Gastroesophageal sphincter (tissue), 4 donors: ENCODE measurements at places on chromosomes 2 and 18.
A peak's percentile ranks its signal among the peaks of the same experiment; 100 is the strongest.

DNA sequence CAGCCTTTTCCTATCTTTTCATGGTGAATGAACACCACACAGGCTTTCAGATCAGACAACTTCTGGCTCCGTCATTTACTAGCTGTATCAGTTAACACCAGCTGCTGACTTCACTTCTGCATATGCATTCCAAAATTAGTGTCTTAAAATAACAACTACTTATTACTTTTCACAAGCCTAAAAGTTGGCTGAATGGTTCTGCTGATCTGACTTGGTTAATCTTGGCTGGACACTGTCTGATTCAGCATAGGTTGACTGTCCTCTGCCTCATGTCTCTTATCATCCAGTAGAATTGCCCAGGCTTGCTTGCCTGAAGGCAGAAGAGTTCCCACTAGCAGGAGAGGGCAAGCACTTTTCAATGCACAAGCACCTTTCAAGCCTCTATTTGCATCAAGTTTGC lies 72.7 kb downstream of the MARCHF4 start:
- no peak for ATAC-seq

DNA sequence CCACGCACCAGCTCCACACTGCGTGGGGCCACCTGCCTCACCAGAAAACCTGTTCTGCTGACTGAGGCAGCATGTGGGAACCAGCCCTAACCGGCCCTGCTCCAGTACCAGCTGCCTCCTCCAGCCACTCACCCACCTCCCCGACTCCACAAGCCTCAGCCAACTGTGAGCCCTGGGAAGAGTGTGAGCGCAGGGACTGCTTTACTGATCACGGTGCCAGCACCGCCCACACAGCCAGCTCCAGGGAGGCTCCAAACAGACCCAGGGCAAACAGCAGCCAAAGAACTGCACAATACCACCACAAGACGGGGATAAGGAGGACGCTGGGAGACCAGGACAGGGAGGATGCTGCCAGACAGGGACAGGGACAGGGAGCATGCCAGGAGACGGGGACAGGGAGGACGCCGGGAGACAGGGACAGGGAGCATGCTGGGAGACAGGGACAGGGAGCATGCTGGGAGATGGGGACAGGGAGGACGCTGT lies 28.4 kb downstream of the EIPR1 start:
- no peak for ATAC-seq

DNA sequence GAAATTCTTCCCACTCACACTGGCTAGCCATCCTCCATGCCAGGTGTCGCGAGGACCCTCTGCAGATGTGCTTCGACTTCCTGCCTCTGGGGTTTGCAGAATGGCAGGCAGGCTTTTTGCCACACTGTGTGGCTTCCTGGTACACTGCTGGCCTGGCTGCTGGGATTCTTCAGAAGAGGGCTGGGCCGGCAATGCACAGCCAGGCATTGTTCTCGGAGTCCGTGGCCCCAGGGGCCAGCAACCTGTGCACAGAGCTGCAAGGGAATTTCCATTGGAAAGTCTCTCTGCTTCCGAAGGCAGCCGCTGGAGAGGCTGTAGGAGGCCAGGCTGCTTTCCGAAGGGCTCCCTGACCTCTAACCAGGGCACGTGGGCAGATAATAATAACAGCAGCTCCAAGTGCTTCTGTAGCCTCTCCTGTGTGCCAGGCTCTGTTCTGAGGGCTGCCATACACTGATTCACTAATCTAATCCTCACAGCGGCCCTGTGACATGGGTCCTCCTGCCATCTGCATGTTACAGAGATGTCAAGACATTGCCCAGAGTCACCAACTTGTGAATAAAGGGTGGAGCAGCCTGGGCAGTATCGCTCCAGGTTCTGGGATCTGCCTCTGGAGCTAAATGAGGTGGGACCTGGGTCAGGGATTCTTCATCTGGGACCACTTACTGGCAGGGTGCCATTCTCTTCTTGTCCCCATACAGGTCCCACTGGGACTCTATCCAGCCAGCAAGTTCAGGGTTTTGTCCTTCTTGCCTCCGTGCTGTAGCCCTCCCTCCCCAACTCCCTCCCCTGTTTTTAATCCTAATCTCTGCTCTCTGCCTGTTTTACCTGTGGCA lies 5.0 kb downstream of the LDLRAD4 start:
- peak; percentile 23 for ATAC-seq

DNA sequence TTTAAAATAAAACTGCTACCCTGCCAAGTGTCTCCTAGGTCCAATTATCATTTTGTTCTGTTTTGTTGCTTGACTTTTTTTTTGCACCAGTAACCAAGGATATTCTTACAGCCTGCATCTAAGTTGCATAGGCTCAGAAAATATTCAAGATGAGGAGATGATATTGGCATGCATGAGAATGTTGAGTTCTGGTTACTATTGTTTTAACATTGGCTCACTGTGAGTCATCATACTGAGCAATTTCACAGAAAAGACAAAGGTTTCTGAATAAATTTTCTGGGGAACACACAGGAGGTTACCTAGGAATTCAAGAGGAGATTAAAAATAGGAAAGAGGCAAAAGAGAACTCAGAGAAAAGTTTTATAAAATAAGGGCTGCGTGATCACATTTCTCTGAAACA lies 84.8 kb upstream of the POU3F3 start:
- no peak for ATAC-seq

DNA sequence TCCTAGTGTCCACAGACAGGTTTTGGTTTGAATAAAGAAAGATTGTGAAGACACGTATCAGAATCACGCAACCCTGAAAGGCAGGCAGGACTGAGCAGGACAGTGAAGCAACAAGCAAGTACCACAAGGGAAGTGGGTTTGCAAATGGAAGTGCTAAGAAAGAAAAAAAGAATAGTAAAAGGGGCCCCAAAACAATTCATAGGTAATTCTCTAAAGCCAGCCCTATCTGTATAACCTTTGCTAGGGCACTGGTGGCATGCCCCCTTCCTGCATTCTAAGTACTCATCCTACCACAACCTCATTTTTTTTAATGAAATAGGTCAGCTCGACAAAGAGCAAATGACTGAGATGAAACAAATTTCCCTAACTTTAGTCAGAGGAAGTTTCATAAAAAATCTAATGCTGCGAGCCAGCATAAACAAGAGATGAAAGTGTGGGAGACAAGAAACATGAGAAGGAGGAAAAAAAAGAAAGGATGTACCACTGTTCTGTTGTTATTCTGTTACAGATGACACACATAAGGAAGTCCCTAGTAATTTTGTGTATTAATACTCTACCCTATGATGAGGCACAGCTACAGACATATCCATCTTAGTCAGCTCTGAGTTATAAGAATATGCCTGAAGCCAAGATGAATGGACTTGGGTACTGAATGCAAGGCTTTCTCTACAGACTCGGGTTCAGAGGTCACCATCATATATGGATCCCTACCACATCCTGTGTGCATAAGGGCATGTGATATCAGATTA lies 32.2 kb downstream of the IKZF2 start:
- no peak for ATAC-seq

DNA sequence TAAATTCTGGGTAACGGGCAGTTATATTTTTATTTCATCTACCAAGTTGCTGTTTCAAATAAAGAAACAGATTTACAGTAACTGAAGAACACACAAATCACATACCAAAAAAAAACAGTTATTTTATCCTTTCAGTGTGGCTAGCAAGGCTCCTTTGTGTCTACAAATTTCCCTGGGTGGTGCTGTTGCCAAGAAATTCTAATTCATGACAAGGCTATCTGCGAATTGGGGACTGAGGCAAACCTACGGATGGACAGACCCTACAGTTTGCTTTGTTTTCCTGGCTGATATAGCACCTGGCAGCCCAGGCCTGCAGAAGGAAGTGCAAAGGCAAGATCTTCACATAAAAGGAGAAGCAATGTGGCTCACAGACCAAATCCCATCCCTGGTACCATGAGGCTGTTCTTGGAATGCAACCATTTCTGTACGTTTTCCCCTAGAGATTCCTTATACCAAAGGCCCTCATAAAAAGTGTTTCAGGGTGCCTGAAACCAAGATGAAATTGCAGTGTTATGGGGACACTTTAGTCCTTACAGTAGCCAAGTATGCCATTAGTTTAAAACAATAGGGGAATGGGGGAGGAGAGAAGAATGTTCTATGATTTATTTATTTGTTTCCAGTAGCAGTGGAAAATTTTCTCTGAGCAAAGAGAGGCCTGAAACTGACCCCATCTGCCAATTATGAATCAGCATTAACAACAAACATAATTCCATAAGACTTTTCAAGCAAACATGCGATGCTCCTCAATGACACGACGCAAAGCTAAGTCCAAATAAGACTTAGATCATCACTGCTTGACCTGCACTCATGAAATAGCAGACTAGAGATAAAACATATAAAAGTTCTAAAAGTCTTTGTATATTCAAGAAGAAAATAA lies 4.3 kb downstream of the KLF7 start:
- ATAC-seq, result no peak

DNA sequence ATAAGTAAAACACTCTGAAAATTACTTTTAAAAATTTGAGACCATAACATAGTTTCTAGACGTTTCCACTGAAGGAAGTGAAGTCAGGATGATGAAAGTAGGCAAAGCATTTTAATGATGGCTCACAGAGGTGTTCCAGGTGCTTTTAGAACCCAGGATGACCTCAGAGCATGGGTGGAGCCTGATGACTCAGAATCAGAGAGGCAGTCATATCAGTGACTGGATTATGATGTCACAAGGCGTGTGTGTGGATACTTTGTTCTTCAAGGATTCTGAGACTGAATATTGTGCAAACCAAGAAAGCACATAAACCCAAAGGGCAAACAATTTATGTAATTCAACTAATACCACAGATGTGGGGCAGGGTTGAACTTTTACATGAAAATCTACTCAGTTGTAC lies 208.0 kb upstream of the FBXO11 start:
- no peak for ATAC-seq

- peak; percentile 19 for ATAC-seq
These were observed 123.3 kb upstream of the RND3 start for GRCh38 chr2:150610670-150611279.

DNA sequence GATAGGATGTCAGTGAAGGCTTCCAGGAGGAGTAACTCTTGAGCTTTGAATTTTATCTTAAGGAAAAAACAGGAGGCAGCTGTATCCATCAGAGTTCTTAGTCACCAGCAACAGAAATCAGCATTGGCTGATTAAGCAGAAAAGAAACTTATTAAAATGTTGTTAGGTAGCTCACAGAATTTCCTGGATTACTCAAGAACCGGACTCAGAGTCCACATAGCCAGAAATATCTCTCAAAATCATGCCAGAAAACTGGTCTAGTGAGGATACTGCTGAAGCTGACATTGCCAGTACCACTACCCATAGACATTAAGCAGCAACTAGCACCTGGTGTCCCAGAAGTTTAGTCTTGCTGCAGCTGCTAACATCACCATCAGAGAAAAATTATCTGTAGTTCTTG lies 10.1 kb upstream of the AFTPH start:
- no peak for ATAC-seq

GRCh38 chr2:45000921-45001868 lies 8.1 kb downstream of the SIX2 start:
- peak; percentile 16 for ATAC-seq

- no peak for ATAC-seq
These were observed 24.7 kb downstream of the LYPD6B start for GRCh38 chr2:149063177-149063576.

- ATAC-seq, result no peak
These were observed 91.0 kb downstream of the CSRNP3 start for GRCh38 chr2:165560377-165560988.

DNA sequence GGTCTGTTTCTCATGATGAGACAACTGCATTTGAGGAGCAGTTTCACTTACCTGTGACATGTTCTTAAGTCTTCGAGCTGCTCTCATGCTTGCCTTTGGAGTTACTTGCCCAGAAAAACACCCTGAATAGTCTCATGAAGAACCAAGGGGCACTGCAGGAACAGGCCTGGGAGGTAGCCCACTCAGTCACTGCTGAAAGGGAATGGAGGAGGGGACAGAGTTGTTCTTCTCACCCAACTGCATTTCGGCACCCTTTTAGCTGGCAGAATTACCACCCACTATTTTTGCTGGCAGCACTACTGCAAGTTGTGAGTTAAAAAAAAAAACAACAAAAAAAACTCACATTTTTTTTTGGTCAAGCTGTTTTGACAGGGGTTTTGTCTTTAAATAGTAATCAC lies 181.9 kb downstream of the PTPRM start:
- no peak for ATAC-seq

- ATAC-seq, result peak; percentile 67
These were observed 14.1 kb downstream of the MSGN1 start for GRCh38 chr2:17830053-17831034.

DNA sequence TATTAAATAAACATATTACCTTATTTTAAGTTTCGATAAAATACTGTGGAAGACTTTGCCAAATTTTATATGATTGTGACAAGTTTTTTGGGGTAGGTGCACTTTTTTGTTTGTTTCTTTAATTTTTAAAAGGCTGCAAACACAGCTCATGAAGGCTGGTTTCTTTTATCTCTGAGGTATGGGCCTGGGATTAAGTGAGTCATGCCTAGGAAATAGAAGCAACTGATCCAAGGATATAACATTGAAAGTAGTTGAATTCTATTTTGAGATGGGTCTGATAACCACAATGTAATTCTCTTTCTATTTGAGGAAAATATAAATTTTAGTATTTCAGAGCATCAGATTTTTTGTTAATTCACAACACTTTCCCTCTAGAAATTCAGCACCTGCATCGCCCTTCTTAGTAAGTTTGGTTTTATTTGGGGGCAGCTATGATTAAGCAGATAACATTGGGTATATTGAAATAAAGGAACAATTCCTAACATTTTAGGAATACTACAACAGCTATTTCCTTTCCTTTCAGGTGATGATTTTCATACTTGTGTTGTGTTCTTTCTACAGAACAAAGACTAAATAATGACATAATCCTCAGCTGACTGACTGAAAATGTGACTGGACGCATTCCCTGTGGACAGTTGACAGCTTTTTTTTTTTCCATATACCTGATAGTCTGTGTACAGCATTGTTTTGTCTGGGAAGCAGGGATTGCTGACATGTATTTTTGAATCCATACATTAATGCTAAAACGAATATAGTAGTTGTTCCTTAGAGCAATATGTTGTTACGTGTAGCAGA lies 16.8 kb downstream of the RBM45 start:
- ATAC-seq, result no peak

GRCh38 chr2:190062053-190062452 lies 476 bp downstream of the MSTN start:
- no peak for ATAC-seq

GRCh38 chr2:240868286-240869108 lies at the start of gene AGXT:
Gene AGXT, plus strand, starts transcription at chr2:240868824. Its CDS starts 42 bp downstream, at chr2:240868866.
- ATAC-seq, result no peak

DNA sequence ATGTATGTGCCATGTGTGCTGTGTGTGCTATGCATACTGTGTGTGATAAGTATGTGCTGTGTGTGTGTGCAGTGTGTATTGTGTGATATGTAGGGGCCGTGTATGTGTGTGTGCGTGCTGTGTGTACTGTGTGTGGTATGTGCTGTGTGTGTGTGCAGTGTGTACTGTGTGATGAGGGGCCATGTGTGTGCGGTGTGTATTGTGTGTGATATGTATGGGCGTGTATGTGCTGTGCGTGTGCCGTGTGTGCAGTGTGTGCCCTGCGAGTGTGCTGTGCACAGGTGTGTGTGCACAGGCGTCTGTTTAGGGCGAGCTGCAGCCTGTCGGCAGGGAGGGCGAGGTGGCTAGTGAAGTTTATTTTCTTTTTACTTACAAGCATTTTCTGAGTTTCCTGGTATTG lies 16.1 kb downstream of the SNORC start:
- no peak for ATAC-seq

- no peak for ATAC-seq
These were observed 319.8 kb downstream of the TDRD15 start for GRCh38 chr2:21443494-21444105.
